T-helper 1 cell (primary cell): ENCODE measurements at places on chromosomes 3 and 15.

- DNase-seq: no peak
Measured at GRCh38 chr3:88985491-88985890, 121.9 kb upstream of the EPHA3 start.

- DNase-seq: no peak
Measured at GRCh38 chr3:99145031-99145430, 243.5 kb upstream of the DCBLD2 start.

DNA sequence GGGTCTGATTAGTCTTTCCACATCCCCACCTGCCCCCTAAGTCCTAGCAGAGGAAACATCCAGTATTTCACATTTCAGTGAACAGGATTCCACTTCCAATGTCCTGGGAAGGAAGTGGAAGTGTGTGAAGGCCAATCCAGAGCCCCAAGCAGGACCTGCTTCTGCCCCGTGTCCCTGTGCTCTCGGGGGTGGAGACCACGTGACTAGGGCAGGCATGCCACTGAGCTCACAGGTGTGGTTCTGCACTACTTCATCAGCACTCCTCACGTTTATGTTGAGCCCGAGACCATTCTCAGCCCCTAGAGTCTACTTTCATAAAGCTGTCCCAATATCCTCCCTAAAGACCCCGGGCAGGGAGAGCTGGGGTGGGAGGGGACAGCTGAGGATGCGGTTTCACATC is 84.3 kb downstream of the RAB11A start:
- DNase-seq: no peak

- DNase-seq: no peak
Measured at GRCh38 chr15:72153269-72154000, 35.2 kb downstream of the SENP8 start.

DNA sequence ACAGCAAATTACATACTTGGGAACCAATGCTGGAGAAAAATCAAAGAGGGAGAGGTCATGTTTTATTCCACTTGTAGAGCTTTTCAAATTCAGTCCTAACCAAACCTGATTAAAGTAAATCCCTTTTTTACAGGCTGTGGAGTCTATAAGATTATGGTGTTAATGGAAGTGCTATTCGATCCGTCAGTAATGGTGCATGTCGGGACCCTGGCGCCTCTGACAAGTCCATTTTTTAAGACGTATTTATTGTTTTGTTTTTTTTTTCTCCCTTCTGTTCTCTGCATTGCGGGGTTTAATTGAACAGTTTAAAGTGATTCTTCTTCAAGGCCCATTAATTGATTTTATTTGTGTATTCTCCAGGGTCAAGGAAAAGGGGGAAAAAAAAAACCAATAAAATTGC is 725.9 kb downstream of the TUSC7 start:
- no peak for DNase-seq

- DNase-seq: no peak
Measured at GRCh38 chr3:188812198-188812597, 359.6 kb upstream of the TPRG1 start.

DNA sequence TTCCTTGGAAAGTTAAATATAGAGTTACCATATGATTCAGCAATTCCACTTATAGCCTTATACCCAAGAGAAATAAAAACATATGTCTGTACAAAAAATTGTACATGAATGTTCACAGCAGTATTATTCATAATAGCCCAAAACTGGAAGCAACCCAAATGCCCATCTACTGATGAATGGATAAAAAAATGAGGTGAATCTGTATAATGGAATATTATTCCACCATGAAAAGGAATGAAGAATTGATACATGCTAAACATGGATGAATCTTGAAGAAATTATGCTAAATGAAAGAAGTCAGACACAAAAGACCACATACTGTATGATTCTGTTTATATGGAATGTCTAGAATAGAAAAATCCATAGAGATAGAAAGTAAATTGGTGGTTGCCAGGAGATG is 61.4 kb downstream of the TTC23 start:
- no peak for DNase-seq

GRCh38 chr3:151909681-151910405 is 36.4 kb downstream of the SUCNR1 start:
- no peak for DNase-seq

GRCh38 chr3:181719991-181720680 is 8.4 kb downstream of the SOX2 start:
- no peak for DNase-seq

GRCh38 chr3:50464569-50464968 is 38.9 kb downstream of the CACNA2D2 start:
- no peak for DNase-seq

DNA sequence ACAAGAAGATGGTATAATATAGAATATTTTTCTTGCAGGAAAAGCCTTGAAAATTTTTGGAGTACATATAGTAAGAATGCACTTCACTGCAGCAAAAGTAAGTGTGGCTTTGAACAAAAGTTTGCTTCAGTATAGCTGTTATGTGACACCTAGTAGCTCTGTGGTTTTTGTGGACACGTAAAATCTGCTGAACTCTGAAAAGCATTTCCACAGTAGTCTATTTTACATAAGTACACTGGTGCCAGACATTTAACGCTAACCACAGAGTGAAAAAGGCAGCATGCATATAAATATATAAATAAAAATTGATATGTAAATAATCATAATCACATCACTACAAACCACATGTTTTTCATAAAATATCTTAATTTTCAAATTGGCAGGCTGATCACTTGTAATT is 39.8 kb downstream of the CGGBP1 start:
- peak; percentile 60 for DNase-seq

DNA sequence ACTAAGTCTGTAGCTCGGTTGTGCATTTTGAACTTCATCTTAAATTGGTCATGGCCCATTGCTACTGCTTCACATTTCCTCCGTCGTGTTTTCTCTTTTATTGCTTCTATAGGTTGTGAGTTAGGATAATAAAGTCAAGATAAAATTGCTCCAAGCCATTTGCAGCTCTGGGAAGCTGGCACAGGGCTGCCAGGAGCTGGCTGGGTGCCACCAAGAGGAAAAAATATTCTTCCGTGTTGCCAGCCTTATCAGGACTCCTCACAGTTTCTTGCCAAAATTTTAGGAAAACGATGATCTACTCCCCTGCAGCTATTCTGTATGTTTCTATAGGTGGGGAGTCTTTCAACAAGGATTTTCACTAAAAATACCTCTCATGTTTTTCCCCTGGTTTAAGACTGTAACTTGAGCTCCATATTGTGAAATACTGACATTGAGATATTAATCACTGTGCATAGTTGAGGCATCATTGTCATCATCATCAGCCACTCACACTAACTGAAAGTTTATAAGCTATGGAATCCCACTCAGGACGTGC is 55.4 kb upstream of the PIAS1 start:
- DNase-seq: no peak

DNA sequence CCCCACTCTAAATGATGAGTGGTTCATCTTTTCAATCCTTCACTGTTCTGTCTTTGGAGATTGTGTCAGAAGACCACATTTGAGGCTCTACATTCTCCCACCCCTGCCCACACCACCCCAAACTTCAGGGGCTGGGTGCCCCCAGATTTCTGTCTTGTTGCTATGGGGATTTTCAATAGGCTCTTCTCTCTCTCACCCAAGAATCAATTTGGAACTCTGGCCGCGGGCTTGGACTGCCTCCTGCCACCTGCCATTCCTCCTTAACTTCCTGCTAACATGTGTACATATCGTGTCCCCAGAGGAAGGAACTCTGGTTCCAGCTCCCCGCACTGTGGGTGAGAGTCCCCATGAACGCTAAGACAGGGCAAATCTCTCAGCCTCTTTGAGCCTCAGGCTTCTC is 67.4 kb upstream of the LARS2 start:
- no peak for DNase-seq

DNA sequence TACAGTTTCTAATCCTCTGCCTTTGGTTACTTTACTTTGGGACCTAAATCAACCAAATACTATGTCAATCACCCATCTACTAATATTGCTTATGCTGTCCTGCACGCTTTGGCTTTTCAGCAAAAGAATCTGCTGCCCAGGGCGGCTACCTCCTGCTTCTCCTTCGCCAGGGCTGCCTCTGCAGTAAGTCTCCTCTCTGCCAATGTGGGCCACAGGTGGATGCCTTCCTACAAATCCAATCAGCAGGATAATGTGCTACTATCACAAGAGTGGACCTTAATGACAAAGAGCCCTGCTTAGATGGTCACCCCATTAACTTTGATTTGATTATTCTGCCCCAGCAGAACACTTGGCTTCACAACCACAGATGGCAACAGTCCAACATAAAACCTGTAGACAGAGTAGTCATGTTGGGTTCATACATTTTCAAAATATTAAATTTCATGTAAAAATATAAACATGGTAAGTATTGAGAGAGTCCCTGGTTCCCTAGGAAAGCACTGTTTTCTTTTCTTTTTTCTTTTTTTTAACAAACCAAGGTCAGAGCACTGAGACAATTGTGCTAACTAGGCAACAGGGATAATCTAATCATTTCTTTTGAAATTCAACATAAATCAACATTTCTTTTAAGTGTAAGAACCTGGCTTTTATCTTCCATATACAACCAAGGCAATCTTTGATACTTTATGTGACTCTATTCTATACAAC is 298.3 kb downstream of the ZBTB20 start:
- DNase-seq: no peak

DNA sequence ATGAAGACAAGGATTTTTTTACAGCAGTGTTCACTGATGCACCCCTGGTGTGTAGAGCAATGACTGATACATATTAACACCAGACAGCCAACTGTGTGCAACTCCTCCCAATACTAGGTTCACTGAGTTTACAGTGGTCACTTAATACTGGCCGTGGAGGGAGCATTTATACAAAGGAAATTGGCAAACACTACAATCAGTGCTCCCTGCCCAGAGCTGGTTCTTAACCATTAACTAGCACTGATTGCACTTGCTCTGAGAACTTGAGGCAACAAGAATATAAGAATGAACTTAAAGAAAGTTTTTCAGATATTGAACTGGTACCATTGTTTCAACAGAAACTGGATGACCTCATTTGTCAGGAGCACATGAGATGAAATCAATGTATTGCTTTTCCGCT is 110.6 kb downstream of the MAGI1 start:
- DNase-seq: no peak

DNA sequence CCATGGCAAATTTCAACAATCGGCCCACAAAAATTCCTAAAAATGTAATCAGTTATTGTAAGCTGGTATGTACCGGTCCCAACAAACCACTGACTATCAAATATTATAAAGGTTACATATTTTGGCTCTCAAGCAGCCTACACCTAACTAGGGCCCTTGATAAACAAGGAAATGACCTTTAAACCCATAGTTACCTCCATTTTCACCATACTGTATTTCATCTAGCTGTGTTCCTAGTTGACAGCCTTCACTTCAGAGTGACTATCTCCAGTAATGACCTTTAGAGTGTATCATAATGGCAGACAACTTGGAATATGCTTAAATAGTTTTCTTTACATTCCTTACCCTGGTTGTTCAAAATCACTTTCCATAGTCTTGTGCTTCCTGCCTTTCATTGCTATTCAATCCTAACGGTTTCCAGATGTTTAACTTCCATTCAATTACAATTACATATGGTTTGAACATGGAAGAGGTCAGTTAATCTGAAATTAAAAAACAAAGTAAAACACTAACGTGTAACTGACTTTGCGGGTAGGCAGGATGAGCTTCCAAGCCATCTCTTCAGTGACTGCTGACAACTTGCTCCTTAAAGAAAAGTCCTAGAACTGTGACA is 111.9 kb upstream of the TSC22D2 start:
- no peak for DNase-seq

DNA sequence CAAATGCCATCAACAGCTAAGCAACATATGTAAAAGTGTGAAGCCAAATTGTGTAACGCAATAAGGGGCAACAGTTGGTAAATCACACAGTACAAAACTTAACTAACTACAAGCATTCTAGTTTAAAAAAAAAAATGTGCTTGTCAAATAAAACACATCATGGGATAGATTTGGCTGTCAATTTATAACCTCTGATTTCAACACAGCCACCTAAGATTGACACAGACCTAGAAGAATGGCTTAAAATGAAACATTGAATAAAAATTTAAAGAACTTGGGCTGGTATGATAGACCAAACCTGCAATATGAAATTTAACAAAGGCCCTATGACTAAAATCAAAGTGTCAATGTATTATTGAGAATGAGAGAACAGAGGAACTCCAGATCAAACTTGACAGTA is 148.4 kb downstream of the NR1I2 start:
- no peak for DNase-seq

GRCh38 chr15:58564981-58565380 is 133.2 kb downstream of the LIPC start:
- no peak for DNase-seq

DNA sequence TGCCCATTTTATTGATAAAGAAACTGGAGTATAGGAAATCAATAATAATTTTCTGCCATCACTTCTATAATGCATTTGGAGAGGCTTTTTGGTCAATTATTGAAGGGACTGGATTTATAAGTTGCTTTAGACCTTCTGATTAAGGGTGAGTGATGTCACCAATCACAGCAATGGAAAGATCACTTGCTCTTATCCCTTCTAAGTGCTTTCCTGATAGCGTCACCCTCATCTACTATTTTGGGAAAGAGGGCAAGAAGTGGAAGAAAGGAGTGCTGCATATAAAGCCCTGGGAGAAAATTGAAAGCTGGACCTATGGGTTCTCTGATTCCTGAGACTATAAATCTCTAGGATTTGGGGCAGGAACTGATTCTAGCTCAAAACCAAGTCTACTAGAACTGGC is 771.3 kb downstream of the AGBL1 start:
- DNase-seq: no peak

DNA sequence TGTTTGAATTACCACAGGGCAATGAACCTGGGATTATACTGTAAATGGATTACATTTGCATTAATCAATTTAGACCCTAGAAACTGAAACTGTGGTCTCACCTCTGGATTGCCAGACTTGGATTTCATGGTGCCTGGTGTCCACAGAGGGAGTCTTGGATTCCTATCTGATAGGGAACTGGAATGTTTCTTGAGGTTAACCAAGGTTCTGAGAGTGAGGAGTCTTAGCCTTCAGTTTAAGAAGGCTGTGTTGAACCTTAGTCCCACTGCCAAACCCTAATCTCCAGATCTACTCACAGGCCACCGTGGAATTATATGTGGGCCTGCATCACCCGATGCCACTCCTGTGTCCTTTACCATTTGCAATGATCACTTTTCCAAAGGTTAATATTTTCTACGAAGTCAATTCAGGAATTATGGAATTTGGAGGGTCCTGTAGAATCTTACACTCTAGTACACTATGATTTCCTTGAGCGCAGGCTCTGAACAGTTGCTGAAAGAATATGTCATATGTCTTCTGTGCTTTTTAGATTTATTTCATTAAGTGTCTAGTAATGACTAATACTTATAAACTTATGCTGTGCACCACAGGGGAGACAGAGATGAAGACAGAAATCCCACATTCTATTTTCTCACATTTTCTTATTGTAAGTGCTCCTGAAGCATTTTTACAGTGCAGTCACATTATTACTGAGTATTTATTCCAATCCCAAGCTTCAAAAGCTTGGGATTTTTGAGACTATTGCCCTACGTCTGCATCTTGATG is 87.9 kb downstream of the EFL1 start:
- DNase-seq: no peak

- no peak for DNase-seq
Measured at GRCh38 chr15:52405856-52406255, 110.3 kb upstream of the MYO5C start.

- no peak for DNase-seq
Measured at GRCh38 chr3:39467394-39468107, at the start of gene MOBP. Gene MOBP (plus strand): TSS chr3:39467680. CDS start chr3:39502070, 34,390 bp downstream.
